ENCODE measurements at places on chromosomes 4 and X.

- DNase-seq, result no peak
Observed at GRCh38 chr4:88792821-88793220, 95.2 kb upstream of the NAP1L5 start.

GRCh38 chr4:102625232-102625930 lies 124.2 kb downstream of the NFKB1 start:
- DNase-seq, result peak; percentile 59

DNA sequence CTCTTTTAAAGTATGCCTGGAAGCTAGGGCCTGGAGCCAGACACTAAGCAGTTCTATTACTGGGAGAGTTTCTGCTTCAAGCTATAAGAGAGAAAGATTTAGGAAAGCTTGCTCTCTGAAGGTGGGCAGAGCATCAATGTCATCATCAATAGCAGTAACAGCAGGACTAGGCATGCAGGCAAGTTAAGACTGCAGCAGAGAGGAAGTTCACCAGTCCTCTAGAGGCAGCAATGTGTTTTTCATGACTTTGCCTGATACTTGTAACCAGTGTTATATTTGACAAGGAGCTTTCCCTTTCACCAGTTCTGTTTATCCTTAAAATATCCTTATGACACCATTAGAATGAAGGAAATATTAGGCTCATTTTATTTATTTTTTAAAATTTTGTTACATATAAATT lies 237.9 kb downstream of the KCTD8 start:
- DNase-seq, result no peak

- DNase-seq, result no peak
Observed at GRCh38 chr4:146507632-146508031, 14.1 kb downstream of the SLC10A7 start.

DNA sequence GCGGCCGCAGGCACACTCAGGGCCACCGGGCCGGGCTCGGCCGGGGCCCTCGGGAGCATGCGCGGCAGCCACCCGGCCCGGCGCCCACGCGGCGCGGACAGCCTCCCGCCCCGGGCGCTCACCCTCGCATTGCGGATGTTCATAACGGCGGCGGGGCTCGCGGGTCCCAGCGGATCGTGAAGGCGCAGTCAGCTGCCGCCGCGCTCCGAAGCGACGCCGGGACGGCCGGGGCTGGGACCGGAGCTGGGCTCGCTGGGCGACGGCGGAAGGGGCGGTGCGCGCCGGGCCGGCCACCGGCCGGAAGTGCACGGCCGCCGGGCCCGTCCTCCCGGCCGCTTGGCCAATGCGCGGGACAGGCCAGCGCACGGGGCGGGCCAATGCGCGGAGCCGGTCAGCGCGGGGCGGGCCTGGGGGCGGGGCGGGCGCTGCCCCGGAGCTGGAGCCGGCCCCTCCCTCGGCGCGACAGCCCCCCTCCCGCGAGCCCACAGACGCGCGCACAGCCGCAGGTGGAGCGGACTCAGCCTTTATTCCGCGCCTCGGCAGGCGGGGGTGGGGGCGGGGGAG lies at the start of gene NAA10:
NAA10 (minus strand) TSS at position 276 of the 564 bp plus-strand sequence; CDS start at position 143, 133 bp downstream.
- peak; percentile 94 for DNase-seq

DNA sequence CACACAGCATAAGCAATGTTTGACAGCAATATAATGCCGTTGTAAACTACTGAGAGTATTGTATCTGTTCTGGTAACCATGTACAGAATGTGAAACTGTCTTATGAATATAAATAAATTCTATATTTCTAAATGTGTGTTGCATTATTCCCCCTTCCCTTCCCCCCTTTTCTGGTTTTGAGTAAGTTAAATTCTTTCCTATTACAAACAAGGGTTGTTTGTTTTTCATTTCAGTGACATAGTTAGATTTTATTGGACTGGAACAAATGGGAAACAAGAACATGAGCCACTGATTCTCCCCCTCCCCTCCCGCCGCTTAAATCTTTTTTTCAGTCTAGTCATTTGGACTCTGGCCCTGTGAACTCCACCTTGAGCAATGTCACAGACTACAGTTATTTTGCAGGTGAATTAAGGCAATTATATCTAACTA lies 69.8 kb downstream of the GPAT3 start:
- DNase-seq, result no peak

All from GM03348 (cell line).